NCI-H1694 (cell line): ENCODE measurements at places on chromosomes 11 and 22.

GRCh38 chr11:1830322-1831223 lies 4.2 kb upstream of the SYT8 start:
- DNase-seq: no peak

DNA sequence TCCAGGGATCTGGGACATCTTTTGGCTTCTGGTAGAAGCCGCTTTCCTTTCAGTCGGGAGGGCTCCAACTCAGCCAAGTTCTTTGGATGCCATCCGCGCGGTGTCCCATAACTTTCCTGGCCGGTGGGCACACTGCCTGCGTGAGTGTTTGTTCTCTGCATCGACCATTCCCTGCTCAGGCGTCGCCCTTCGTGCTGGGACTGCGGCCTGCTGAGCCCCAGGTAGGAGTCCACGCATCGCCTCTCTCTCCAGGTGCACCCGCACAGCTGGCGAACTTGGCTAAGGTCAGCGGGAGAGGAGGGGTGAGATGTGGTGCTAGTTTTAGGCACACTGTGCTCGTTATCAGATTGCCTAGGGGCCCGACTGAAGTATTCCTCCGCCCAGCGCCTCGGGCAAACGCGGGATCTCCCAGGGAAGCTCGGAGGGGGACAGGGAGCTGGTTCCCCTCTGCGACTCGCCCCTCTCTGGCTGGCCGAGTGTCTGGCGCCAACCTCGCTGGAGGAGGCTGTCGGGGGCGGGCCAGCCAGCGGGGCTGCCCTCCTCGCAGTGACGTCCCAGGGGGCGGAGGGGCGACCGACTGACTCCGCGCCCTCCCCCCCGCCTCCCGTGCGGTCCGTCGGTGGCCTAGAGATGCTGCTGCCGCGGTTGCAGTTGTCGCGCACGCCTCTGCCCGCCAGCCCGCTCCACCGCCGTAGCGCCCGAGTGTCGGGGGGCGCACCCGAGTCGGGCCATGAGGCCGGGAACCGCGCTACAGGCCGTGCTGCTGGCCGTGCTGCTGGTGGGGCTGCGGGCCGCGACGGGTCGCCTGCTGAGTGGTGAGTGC lies at the start of gene LAYN:
Gene LAYN (plus strand): TSS at position 607 of the 823 bp plus-strand sequence. CDS start 124 bp downstream, at position 731.
- no peak for DNase-seq

DNA sequence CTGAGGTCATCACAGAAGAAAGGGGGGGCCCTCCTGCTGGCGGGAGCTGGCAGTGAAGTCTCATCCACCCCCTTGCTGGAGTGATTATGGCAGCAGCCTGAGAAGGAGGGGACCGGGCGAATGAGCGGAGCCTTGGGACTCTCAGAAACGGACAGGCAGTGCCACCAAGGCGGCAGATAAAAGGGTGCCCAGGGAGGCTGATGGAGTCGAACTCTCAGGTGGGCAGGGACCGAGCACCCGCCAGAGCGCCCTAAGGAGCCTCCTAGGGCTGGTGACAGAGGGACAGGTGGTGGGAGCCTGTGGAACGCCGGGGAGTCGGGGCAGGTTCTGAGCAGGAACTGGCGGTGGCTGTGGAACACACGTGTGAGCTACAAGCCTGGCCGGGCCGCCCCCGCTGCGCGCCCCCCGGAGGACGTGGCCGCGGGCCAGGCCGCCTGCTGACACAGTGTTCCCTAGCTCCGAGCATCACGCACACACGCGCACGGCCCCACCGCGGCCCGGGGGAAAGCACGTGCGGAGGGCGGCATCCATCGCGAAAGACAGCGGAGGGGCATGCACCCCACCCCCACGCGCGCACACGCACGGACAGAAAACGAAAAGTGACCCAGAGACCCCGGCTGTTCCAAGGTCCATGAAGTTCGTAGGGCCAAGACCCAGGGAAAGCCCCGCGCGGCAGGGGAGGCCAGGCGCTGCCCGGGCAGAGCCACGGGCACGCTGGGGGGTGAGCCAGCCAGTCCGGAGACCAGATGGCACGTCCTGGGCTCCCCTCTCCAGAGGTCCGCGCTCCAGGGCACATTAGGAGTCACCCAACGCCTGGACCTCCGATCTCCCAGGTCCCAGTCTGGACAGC lies 1.0 kb downstream of the VWCE start:
- peak; percentile 17 for DNase-seq

DNA sequence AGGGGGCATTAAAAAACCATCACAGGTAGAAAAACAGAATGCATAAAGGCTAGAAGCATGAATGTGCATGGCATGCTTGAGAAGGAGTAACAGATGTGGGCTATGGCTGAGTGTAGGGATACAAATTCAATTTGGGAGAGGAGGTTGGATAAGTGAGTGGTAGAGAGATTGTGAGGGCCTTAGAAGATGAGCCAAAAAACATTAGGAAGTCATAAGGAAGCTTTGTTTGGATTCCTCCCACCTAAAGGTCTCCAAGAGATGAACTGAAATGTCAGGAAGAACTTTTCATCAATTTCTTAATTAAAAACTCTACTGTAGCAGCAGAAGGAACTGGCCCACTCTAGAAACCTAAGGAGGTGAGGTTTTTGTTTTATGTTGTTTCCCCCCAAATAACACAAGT lies 41.2 kb upstream of the CSNK2A3 start:
- no peak for DNase-seq

- no peak for DNase-seq
These were observed 117.5 kb downstream of the PKNOX2 start for GRCh38 chr11:125281831-125282595.
